CD8-positive, alpha-beta memory T cell (primary cell): ENCODE measurements at places on chromosomes 12 and 14. TPM values are rescaled to one million over a fixed set of nuclear protein-coding genes. Genes with fewer than 3 reads are reported as not detected.

DNA sequence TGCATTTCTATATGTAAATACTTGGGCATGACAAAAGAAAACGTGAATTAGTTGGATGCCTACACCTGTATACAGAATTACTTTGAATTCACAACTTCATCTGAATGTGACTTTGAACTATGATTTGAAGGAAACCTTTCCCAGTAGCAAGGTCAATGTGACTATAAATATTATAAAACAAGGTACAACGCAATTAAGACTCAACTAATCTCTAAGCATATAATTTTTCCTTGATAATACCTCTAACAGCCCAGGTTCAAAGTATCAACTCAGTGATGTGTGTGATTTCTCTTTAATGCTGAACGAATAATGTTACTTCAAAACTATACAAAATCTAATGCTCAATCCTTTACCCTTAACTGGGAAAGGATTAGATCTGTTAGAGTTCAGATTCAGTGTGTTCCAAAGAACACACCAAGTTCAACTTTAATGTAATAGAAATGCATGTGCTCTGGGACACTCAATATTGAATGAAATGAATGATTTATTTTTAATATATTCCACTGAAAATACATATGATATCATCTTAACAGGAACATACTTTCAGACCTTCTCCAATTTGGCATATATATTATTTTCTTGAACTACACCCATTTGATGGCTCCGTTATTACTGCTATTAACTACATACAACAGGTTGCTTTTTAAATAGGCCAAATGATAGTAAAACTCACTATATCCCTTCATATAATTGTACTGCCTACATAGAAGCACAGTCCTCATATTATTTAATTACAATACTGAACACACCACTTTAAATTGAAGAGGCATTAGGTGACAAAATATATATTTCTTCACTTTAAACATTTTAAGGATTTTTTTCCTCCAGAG, 40.1 kb upstream of the MTERF2 start:
- DNase-seq = no peak

- peak; percentile 26 for DNase-seq
Measured at GRCh38 chr14:55731881-55732498, 152.0 kb downstream of the KTN1 start.

DNA sequence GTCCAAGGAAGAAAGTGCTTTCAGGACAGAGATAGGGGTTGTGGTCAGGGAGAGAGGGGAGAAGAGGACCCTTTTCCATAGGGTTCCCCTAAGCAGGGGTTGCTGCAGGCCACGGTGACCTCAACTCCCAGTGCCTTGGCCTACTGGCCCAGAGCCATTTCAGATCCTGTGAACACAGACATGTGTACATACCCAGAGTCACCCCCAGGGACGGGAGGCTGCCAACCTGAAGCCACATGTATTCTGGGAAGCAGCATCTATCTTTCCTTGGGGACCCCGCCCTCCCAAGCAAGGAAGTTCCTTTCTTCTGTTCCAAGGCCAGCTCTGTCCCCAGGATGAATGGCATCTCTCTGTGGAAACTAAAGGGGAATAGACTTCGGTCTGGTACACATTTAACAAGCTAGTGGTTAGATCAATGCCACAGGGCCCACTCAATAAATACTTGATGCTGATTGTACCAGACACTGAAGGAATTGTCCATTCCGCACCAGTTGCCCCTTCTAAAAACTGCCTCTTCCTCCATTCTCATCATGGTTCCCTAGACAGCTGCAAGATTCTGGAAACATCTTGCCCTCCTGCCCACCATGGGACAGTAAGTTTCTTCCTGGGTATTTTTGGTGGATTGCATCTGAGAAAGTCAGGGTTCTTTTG, 25.2 kb upstream of the DGLUCY start:
- no peak for DNase-seq

DNA sequence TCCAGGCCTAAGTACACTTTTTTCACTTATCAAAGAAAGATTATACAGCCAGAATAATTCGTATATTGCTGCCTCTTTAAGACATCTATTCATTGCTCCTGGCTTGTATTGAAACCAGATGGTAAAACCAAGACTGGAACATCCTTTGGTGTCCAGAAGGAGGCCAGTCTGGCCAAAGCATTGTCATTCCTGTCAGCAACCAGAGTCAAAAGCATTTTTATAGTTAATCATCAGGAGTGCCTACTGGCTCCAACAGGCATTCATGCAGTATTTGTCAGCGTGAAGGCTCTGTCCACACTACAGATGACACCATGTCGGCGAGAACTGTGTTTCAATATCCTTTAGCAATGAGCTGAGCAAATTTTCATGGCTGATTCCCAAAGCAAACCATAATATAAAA, 118.0 kb upstream of the G2E3 start:
- DNase-seq = no peak

- DNase-seq = no peak
Measured at GRCh38 chr12:52058631-52059361, 7.6 kb downstream of the NR4A1 start.

DNA sequence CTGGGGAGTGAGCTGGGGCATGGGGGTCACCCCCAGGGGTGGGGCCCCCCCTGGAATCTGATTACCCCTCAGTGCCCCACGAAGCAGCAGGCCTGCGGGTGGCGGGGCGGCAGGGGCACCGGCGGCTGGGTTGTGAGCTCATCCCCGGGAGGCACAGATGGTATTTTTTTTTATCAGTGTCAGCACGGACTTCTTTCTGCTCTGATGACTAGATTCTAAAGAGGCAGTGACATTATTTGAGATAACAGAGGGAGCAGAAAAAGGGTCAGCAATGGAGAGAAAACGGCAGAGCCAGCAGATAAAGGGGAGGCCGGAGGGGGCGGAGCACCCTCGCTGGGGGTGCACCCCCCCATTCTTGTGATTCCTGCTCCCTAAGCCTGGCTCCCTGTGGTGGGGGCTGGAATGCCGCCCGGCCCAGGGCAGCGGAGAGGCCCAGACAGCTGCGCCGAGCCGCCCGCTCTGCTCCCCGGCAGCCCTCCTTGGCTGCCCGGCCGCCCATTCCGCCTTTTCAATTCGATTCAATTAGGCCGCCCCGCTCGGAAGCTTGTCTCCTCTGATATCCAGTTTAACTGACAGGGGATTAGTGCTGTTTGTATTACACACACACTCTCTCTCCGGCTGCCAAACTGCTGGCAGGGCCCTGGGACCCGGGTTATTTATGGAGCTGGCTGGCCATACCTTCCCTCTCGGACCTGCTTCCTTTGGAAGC, 32.9 kb downstream of the MVK start:
- no peak for DNase-seq

GRCh38 chr12:6555018-6555691, 687 bp downstream of the IFFO1 start:
- no peak for DNase-seq

DNA sequence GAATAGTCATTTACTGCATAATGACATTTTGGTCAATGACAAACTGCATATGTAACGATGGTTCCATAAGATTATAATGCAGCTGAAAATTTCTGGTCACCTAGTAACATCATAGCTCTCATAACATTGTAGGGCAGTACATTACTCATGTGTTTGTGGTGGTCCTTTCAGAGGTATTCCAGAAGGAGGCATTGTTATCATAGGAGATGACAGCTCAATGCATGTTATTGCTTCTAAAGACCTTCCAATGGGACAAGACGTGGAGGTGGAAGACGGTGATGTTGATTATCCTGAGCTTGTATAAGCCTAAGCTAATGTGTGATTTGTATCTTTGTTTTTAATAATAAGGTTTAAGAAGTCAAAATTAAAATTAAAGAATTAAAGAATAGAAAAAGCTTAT, 43.8 kb upstream of the TSPAN11 start:
- DNase-seq = no peak

DNA sequence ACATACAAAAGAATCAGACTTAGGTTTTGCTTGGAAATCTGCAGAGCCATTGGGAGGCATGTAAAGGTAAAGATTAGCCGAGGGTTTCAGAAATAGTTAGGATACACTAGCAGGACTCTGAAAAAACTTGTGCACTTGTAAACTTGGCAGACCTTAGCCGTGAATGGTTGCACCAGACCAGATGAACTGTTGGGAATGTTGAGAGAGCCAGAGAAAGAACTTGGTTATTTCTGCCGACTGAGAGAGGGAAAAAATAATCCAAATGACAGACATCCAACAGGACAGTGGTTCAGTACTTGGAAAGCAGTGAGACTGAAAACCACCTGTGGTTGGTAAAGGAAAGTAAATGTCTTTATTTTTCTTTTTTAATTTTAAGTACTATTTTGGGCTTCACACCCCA, 222.5 kb upstream of the DDHD1 start:
- DNase-seq = no peak

DNA sequence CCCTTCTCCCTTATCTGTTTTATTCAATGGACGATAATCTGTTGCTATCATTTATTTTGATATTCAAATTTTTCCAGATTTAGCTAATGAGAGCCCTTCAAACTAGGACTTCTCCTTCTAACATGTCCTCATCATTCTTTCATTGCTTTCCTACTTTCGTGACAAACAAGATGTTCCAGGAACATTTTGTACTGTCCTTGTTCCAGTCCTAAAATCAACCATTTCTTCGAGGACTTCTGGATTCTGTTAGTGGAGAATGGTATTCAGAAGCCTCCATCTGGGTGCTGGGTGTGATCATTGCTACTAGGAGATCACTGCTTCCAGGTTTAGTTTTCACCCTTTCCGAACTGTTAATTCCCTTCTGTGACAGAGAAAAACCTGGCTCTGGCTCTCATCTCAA, 29.5 kb upstream of the FBXO34 start:
- DNase-seq = no peak

DNA sequence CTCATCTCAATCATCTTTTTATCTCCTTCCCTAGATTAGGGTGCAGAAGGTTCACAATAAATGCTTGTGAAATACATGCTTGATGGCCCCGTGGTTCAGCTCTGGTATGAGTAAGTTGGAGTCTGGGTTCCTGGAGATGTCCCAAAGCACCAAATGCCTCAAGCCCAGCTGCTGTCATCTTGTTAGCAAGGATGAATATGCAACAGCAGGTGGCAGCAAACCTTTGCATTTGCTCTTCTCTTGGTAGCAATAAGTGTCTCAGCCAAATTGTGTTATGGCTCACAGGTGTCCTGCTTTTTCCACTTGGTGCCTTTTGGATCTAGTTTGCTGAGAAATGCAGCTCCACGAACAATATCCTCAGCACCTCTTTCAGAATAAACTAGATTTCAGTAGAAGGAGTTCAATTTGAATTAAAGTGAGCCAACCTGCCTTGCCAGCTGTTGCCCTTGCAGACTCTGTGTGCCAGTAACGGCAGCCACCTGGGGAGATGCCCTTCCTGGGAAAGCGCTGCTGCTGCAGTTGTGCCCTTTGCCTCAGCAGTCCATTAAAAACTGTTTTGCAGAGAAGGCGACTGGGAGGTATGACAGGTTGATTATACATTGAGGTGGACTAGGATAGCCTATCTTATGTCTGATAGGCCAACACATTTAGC, 417.3 kb downstream of the SNAPC1 start:
- no peak for DNase-seq

DNA sequence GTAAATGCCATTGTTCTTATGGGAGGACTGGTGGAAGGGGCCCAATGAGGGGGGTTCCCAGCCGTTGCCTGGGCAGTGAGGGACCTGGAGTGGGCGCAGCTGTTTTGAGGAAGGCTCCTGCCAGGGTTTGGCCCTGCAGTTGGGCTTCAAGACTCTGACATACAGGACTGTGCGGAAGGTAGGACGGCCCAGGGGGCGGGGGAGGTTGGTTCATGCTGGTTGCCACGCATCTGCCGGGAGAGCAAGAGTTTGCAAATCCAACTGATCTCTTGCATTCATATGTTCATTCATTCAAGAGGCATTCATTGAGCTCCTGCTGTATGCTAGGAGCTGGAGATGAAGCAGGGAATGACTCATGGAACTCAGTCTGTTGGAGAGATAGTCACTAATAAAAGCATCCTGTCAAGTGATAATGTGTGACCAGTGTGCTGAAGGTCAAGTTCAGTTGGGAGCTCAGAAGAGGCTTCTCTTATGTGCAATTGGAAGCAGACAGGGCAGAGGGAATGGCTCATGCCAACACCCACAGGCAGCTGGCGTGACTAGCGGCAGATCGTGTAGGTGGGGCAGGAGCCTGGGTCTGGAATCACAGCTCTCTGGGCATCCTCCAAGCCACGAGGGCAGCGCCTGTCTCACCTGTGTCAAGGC, 7.8 kb downstream of the SH2B3 start:
- DNase-seq = no peak

GRCh38 chr14:103126873-103127304, 3.6 kb downstream of the TNFAIP2 start:
- no peak for DNase-seq

DNA sequence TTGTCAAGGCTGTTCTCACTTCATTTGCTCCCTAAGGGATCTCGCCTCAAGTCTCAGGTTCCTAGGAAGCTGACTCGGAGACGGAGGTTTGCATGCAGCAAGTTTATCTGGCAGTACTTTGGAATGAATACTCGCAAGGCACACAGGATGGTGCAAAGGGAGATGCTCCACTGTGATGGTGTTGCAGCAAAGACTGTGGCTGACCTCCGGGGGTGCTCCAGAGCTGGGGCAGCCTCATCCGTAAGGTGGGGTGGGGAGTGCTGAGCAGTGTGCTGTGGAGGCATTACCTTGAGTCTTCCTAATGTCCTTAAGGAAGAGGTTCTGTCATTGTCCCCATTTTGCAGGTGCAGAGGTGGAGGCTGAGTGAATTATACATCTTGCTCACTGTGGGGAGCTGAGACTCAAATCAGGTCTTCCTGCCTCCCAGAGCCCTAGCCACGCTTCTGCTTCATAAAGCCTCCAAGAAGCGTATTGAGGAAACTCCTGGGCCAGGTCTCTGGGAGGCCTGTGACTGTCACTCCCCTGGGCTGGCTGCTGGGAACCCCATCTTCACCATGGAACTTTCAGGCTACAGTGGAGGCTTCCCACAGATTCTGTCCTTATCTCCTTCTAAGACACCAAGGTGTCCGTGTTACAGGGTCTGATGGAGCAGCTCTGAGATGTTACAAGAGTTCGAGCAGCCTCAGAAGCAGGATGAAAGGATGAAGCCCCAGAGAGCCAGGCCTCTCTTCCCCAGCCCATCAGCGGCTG, 39.5 kb downstream of the GALNT16 start:
- DNase-seq = no peak

NXPH4 gene
- 0.47 TPM for total RNA-seq

TBX3 gene
- not detected for total RNA-seq

NYNRIN gene
- total RNA-seq = 0.02 TPM

KLRF1 gene
- total RNA-seq = not detected

FSCB gene
- not detected for total RNA-seq

E2F7 gene
- total RNA-seq = 7.9 TPM

PMCH gene
- 2.0 TPM for total RNA-seq

RASSF9 gene
- not detected for total RNA-seq

CEP170B gene
- total RNA-seq = 6.7 TPM

GALNT9 gene
- total RNA-seq = 0.18 TPM
